ENCODE measurements at places on chromosomes 11 and 22. TPM values are rescaled to one million over a fixed set of nuclear protein-coding genes. Genes with fewer than 3 reads are reported as not detected.

SLC22A8 gene
- total RNA-seq = not detected

DNA sequence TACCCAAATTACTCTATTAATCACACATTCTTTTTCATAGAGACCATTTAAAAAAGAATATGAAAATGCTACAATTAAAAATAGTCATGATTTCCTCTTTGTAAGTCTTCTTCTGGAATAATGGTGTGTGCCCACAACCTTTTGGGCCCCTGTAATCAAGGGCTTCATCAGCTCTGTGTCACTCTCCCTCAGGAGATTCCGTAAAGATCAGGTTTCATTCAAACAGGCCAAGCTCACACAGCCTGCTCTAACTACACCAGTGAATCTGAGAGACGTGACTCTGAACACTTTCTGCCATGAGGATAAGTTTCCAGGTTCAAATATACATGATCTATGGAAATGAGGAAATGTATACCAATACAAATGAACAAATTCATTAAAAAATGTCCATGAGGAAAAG, 9.5 kb downstream of the DRICH1 start:
- no peak for DNase-seq

DNA sequence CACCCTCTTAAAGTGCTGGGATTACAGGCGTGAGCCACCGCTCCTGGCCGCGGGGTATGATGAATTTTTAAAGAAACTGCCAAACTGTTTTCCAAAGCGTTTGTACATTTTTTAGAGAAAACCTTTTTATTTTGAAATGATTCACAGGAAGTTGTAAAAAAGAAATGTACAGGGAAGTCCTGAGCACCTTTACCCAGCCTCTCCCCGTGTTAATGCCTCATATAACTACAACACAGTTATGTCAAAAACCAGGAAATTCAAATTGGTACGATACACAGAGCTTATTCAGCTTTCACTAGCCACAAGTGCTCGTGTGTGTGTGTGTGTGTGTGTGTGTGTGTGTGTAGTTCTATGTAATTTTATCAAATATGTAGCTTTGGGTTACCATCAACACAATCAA, 7.0 kb upstream of the FAM118A start:
- DNase-seq = no peak

- DNase-seq = no peak
These were observed 279.9 kb downstream of the DLG2 start for GRCh38 chr11:85347291-85347690.

GRCh38 chr11:27349919-27350318, 13.1 kb downstream of the CCDC34 start:
- no peak for DNase-seq

RSF1 gene
- 100 TPM for total RNA-seq

A4GALT gene
- total RNA-seq = 72.3 TPM

DNA sequence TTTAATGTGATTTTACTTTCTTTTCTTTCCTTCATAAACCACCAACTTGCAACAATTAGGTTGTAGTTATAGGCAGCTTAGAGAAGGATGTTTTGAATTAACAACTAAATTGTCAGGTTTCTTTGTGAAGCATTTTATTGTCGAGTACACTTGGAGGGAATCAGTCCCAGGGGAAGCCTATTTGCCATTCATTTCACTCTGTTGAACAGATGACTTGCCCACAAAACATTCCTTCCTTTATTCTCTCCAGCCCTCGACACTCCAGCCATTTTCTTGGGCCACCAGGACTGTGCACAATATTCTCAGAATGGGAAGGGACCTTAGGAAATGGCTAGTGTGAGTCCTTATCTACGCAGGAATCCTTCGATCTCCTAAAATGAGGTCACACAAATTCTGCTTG, 620.6 kb downstream of the SOX6 start:
- DNase-seq = no peak

DNA sequence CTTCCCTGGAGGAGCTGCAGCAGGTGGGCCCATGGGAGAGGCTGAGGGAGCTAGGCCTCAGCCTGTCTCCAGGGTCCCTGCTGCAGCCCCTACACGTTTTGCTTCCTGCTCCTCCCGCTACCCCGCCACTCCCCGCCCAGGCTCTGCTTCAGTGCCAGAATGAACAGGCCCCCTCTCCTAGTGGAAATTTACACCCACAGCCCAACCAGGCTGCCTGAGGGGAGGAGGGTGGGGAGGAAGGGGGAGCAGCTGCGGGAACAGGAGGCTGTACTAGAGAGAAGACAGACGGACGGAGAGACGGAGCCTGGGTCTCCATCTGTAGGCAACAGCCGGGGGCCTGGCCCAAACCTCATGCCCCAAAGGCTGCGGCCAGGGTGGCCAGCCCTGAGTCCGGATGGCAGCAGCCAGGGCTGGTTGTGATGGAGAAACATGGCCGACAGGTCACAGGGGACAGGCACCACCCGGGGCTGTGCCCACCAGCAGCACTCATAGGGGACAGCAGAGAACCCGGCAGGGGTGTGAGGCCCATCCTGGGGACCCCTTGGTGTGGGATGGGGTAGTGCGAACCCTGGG, 20.6 kb downstream of the FLRT1 start:
- DNase-seq = no peak

HEPACAM gene
- total RNA-seq = 0.30 TPM

DNA sequence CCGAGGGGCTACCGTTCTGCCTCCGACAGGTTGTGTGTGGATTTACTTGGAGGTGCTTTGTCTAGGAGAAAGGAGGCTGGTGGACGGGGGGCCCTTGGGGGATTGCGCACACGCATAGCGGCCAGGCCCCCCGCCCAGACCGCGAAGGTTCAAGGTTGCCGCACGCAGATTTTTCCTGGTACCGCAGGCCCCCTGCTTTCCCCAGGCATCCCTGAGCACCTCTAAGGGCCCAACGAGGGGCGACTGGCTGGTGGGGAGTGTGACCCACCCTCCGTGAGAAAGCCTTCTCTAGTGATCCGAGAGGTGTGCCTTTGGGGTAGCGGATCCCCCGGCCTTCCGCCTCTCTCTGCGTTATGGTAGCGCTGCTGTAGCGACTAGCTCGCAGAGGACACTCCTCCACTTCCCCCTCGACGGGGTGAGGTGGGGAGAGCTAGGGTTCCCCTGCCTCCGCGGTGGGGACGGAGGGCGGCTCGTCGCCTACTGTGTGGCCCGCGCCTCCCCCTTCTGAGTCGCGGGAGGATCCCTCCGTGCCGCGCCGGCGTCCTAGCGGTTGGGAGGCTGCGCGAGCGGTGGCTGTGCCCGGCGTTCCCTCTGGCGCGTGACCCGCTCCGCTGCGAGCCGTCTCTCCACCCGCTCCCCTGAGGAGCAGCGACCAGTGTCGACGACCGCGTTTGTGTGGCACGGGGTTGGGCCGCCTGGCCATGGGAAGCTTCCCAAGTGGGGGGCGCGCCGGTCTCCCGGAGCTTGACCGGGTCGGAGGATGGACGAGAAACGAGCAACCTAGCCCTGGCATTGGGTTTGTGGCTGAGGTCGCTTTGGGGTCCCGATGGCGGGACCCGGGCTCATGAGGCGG, 3900.0 kb upstream of the OR11H1 start:
- DNase-seq = no peak

- DNase-seq = no peak
These were observed 100.4 kb upstream of the PARVA start for GRCh38 chr11:12276831-12277475.

DNA sequence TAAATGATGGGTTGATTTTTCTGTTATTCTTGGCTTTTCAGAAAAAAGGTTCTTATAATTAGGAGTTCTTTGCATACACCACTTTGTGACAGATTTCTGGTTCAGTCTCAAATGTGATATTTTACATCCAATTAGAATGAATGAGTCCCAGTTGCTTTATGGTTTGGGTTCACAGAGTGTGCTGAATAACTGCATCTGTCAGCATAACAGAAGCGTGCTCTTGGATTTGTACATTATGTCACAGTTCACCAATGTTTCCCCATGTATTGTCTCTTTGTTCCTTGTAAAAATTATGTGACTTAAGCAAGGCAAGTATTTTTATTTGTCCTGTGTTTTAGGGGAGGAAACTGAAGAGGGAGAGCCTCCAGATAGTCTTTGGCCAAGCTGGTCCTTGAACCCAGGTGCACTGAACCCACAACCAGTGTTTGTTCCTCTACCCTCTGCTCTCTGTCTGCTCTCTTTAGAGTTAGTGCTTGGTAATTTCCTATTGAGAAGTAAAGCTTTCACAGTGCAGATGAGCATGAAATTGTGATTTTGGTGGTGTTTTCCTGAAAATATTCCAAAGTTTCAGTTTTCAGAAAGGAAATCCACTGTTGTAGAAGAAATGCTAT, 107.5 kb downstream of the TBC1D22A start:
- no peak for DNase-seq

DNA sequence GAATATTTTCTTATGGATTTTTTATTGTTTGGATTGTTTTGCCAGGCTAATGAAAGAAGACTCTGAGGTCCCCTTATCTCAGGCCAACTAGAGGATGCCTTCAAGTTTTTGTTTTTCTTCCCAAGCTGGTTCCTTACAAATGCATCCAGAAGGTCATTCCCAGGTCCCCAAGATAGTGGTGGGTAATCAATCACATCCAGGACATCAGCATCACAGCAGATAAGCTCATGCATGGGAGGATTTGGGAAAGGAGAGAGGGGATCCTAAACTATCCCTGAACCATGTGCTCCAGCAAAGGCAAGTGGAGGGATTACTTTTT, 20.7 kb downstream of the FZD4 start:
- DNase-seq = no peak

DNA sequence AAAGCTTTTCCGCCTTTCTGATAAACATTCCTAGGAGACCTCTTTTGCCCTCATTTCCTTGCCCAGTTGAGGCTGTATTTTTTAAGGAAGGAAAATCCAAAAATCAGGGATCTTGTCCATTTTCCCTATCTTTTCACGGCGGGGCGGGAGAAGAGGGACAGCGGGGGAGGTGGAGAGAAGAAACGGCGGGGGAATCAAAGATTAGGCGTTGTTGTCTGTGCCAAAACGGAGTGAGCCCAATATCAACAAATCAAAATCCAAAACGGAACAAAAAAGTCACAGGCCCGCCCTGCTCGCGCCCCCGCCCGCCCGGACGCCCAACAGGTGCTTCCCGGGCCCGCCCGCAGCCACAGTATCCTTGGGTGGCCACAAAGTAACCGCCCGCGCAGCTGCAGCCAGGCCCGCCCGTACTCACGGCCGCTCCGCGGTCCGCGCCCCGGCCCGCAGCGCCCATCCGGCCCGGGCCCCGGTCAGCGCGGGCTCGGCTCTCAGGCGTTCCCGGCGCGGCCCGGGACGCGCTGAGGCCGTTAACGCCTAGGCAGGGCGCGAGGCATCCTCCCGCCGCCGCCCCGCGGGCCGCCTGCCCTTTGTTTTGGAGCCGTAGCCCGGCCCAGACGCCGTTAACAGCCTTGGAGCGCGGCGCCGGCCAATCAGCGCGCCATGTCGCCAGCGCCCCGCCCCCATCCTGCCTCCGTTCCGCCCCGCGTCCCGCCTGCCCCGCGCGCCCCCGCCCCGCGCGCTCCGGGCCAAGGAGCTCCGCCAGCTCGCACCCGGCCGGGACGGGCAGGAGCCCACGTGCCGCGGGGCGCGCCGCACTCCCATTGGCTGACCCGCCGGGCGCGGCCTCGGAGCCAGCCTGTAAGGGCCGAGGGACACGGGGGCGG, at the start of gene YPEL1:
YPEL1 (minus strand) TSS at position 595 of the 884 bp plus-strand sequence. CDS start 25,050 bp downstream, outside the sequence.
- DNase-seq = peak; percentile 98

DNA sequence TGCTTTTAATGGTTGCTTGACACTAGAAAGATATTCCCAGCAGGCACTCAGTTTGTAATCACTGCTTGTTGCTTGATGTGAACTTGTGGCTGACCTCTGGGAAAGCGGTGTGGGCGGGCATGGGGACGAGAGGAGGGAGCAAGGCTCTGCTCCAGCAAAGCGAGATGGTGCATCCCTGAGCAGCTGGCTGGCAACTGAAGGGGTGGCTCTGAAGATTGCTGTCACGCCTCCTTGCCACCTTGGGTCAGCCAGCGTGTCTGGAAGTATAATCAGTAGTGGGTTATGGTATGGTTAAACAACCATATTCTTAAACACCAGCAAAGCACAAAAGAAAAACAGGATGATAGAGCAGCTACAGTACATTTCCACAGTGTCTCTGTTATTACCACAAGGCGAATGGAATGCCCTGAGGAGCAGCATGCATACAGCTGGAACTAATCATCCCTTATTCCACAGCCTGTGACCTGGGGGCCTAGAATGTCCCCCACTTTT, 124.5 kb downstream of the TRIM44 start:
- DNase-seq = no peak

DNA sequence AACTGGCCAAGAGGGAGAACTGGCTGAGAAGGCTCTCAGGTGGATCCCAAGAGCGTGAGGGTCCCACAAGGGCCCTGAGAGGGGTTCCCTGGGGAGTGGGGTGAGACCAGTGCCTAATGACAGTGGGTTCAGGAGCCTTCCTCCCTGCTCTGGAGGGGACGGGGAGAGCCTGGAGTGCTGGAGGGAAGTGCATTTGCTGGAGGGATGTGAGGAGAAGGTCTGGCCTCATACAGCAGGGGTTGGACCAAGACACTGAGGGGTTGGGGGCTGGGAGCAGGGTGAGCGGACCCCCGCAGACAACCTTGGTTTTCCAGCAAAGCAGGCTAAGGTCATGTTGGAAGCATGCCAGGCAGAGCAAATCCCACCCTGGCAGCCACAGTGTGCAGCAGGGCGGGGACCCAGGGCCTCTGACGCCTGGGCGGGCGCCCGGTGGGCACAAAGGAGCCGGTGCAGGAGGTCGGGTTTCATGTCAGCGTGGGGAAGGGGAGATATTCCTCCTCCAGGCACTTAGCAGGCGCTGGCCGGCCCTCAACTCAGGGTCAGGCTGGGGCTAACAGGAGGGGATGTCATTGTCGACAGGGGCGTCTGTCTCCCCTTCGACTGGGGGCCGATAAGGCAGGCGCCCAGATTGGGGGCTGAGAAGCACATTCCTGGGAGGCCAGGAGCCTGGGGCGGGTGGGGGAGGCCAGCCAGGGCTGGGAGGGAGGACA, 3.1 kb upstream of the DERL3 start:
- DNase-seq = no peak

CYTH4 gene
- 68.7 TPM for total RNA-seq

GRCh38 chr22:27638329-27639233, 163.0 kb downstream of the MN1 start:
- peak; percentile 62 for DNase-seq

- DNase-seq = no peak
These were observed 32.2 kb upstream of the DEPDC7 start for GRCh38 chr11:32983506-32983905.

ANO5 gene
- 2.5 TPM for total RNA-seq

GRCh38 chr11:8757047-8757446, 74.5 kb downstream of the RPL27A start:
- no peak for DNase-seq

SCGB1A1 gene
- not detected for total RNA-seq

CEP126 gene
- 13.2 TPM for total RNA-seq

PRR5L gene
- total RNA-seq = 4.7 TPM

DNA sequence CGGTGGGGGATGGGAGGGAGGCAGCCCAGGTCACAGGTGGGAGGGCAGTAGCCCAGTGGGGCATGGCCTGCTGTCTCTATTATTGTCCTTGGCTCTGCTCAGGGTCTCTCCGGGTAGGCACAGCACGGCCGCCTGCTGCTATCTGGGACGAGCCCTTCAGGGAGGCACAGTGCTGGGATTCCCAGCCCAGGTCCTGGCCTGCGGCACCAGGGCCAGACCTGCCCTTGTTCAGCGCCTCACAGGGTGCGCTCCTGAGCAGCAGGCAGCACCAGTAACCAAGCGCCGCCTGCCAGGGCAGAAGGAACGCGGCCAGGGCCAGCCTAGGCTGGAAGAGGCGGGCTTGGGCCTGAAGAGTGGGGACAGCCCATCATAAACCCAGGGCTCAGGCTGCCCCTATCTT, 151.0 kb downstream of the MPPED1 start:
- DNase-seq = peak; percentile 22

GRCh38 chr11:70848243-70848750, 404.1 kb downstream of the SHANK2 start:
- no peak for DNase-seq

POU2F3 gene
- total RNA-seq = not detected

Measured in aorta (tissue), 5 donors.